ENCODE measurements at places on chromosomes 1 and 21.

DNA sequence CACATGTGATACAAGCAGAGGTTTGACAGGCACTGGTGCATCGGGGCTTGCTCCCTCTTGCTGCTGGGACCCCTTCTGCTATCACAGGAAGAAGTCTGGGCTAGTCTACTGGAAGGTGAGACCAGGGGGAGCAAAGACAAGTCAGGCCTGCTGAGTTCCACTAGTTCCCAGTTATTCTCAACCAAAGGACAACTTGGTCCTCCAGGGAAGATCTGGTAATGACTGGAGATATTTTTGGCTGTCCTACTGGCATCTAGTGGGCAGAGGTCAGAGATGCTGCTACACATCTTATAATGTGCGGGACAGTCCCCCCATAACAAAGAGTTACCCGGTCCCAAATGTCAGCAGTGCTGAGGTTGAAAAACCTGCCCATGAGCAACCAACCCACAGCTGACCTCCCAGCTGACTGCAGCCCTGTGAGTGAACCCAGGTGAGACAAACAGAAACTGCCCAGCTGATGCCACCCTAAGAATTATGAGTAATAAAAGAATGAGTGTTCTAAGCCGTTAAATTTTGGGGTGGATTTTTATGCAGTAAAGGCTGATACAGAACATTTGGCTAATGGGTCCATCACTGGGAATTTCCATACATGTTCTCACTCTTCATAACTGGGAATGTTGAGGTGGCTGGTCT is 71.6 kb downstream of the NENF start:
- no peak for DNase-seq

GRCh38 chr1:65527190-65527589 is 106.7 kb downstream of the LEPR start:
- no peak for DNase-seq

DNA sequence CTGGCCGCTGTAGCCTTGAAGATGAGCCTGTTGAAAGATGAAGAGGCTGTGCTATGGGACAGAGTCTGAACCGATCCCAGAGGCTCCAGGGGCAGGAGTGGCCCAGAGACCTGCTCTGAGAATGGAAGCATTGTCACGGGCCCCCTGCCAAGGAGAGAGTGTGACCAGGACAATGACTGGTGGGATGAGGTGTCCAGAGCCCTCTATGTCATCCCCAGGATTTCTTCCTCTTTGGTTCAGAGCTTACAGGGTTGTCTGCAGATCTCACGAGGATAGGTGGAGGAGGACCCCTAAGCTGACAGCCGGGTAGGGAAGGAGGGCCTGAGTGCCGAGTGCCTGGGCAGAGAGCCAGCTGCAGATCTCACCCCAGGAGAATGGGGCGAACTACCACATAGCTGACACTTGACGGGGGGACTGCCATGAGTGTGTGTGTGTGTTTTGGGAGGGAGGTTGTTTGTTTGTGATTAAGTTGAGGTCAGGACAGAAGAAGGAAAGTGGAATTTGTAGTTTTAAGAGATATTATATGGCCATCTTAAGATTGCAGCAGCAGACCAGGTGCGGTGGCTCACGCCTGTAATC is 25.4 kb downstream of the PIK3CD start:
- DNase-seq = no peak

DNA sequence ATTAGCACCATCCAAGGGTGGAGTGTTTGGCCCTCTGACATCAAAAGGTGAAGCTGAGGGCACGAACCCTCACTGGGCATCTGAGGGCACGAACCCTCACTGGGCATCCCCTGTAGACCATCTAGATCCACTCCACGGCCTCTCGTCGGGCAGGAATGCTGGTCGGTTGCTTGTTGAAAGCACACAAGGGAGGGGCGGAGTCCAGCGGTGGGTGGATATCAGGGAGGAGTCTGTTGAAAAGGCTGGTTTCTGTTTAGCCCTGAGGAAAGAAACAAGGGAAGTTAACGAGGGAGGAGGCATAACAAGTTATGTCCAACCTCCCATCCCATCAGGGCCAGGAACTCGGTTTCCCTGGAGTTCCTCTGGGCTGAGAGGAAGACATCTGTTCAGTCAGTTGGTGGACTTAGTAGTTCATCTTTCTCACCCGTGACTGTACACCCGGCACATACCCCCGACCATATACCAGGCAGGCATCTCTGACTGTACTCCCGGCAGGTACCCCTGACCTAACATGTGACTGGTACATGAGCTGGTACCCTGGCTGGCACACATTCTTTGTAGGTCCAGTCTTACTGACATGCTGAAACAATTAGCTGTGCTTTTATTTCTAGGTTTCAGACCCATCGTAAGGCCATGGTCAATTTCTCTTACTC is 32.1 kb upstream of the PDE9A start:
- DNase-seq = no peak

GRCh38 chr1:78833491-78833890 is 173.0 kb downstream of the ADGRL4 start:
- no peak for DNase-seq

- no peak for DNase-seq
Observed at GRCh38 chr1:56992318-56993125, 26.7 kb upstream of the C8B start.

Data from NCI-H774 (cell line).